ENCODE measurements at places on chromosomes 12 and 14.
A peak's percentile ranks its signal among the peaks of the same experiment; 100 is the strongest.

GRCh38 chr12:80714055-80714454 is 2.7 kb upstream of the MYF5 start:
- no peak for DNase-seq

DNA sequence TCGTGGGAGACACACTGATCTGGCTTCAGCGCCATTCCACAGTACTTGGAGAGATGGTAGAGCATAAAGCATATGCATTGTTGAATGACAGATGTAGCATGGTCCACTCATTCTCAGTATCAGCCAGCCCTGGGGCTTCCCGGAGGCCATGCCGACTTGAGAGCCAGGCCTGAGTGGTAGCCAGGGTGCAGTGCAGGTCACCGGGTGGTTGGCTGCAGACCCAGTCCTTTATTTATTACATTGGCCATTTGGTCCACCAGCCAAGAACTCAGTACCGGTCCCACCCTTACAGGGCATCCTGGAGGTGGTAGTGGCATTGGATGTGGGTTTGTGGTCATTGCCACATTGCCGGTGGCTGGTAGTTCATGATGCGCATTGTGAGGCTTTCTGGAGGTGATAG is 121.6 kb upstream of the RTL1 start:
- no peak for DNase-seq

DNA sequence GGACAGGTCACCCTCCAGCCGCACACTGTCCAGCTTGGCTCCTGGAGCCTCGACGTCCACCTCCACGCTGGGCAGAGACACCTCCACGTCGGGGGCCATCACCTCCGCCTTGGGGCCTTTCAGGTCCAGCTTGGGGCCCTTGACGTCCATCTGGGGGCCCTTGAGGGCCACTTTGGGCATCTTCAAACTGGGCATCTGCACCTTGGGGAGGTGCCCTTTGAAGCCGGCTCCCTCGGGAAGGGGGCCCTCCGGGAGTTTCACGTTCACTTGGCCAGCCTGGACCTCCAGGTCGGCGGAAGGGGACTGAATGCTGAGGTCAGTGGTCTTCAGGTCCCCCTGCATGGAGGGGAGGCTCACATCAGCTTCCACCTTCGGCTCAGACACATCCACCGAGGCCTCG is 25.3 kb downstream of the PLD4 start:
- no peak for DNase-seq

DNA sequence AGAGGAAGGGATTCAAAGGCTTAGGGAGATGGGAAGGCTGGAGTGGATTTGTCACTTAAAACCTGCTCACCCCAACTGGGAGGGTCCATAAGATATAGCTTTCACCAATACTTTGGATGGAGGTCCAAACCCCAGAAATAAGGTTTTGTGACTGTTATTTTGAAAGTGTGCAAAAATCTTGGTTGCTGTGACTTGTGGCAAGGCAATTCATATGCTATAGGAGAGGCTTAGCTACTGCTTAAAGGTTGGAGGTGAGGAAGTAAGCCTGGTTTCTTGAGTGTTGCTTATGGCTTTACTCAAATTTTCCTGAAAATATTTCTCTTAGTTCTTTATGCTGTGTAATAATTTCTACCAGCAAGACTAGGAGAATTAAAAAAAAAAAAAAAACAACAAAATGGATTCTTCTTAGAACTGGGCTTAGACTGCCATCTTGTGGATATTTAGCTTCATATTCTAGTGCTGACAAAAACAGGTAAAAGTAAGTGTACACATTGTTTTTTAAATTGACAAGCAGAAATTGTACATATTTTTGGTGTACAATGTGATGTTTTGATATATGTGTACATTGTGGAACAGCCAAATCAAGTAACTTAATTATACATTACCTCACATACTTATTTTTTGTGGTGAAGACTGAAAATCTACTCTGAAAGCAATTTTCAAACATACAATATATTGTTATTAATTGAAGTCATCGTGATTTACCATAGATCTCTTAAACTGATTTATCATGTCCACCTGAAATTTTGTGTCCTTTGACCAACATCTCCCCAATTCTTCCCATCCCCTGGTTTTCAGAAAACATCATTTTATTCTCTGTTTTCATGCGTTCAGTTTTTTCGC is 23.0 kb downstream of the PDE6H start:
- no peak for DNase-seq

GRCh38 chr14:84826294-84826693 is 703.6 kb upstream of the FLRT2 start:
- DNase-seq = no peak

DNA sequence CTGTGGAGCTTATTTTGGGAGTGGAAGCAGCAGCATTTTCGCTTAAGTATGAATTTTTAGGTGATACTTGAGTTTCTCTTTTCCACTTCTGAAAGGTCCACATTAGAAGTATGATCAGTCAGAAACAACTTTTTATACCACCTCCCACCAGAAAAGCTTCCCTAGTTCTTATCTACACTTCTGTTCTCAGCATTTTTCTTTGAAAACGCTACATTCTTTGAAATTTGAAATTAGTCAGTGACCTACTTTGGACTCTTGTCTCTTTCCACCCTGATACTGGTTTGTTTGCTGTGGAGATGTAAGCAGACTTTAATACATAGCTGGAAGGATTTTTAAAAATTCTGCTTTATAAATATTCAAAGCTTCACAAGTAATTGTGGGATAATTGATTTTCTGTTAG is 22.2 kb downstream of the PCBP2 start:
- no peak for DNase-seq

DNA sequence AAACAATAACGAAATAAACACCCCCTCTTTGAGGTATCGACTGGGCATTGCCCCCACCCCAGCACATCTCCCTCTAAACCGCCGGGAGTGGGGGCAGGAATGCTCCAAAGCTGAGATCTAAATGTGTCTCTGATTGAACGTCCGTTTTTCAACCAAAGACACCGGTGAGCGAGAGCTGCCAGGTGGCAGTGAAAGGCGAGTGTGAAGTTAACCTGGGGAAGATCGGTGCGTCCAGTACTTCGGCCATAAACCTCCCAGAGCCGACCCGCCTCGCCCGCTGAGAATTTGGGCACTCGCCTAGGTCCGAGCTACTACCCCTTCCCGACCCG is 625 bp downstream of the ANGEL1 start:
- peak; percentile 2 for DNase-seq

DNA sequence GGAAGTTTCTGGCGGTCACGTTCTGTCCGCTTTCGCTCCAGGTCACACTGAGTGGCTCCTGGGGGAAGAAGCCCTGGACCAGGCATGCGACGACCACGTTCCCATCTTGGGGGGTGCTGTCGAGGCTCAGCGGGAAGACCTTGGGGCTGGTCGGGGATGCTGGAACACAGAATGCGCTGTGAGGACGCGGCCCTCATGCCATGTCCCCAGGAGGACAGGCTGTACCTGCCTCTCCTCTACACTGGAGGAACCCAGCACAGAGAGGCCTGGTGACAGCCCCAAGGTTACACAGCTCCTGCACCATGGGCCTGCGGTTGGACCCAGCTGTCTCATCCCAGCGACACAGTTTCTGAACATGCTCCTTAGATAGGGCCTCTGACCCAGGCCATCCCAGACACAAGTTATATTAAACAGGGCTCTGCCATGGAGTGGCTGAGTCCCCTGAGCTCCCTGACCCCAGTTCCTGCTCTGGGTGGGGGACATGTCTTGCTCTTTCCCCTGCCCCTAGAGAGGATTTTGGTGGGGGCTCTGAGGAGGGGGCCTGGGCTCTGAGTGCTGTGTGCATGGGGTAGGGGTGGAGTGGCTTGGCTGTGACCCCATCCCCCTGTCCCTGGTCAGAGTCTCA is 62.0 kb downstream of the TMEM121 start:
- no peak for DNase-seq

Data from activated effector memory CD4-positive, alpha-beta T cell treated with Interleukin-2 at 50 U/mL for 16 hours (primary cell).